NCI-H187 treated with DMSO at 0.1 percent for 48 hours (cell line): ENCODE measurements at places on chromosomes 11 and 22.
A peak's percentile ranks its signal among the peaks of the same experiment; 100 is the strongest.

DNA sequence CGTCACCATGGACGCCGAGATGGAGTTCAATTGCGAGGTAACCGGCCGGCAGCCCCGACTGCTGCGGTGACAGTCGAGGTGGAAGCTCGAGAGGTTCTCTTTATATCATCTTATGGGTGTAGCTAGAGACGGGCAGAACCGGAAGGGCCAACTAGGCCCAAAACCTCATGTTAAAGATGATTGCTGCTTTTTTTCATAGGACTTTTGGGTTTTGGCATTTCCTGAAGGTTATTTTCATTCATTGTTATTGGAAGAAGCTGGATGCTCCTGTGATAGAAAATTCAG, 585 bp downstream of the NF2 start:
- no peak for DNase-seq

GRCh38 chr11:66418168-66418985, 2.5 kb upstream of the NPAS4 start:
- no peak for DNase-seq

DNA sequence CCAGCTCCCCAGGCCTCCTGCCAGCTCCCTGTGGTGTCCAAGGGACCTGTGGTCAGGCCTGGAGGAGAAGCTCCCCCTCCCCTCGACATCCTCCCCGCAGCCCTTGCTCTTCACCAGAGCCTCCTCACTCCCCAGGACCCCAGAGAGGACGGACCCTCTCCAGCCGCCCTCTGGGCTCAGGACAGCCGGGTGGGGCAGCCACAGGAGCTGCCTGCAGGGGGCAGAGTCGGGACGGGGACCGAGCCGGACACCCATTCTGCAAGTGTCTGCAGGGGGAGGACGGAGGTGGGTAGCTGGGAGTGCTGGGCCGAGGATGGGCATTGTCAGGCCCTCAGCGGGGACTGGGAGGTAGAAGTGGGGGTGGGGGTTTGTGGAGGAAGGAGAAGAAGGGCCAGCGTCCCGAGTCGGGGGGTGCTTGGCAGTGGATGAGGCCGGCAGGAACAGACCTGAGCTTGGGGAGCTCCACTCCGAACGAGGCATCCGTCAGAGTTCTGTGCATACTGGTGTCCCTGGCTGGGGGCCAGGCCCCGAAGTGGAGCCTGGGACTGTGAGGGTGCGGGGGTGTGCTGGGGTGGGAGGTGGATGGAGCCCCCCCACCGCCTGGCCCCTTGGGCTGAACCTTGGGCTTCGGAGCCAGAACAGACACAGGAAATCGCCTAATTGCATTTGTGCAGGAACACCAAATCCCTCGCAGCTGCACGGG, 15.2 kb downstream of the PRR33 start:
- DNase-seq, result no peak

DNA sequence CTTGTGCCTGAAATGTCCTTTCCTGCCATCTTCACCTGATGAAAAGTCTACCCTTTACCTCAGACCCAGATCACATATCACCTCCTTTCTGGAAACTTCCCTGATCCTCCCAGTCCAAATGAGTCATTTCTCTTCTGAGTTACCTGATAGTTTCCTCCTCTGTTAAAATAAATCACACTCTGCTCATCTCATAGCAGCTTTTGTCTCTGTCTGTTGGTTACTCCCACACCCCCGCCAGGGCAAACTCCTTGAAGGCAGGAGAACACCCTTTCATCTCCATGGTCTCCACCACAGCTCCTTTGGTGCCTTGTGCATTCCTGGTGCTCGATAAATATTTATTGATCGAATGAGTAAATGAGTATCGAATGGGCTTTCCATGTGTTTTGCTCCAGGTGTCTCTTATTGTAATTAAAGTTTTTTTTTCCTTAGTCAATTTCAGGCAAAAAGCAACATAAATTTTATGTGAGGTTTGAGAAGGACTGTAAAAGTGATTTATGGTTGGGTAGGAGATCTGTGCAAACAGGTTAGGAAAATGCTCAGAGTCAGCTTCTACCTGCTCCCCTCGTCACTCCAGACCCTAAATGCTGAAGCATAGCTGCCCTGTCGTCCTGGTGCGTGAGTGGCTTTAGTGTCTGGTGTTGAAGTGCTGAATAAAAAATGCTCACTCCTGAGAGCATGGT, 178.2 kb downstream of the GRIK4 start:
- DNase-seq, result no peak

- no peak for DNase-seq
Observed at GRCh38 chr11:3106736-3107524, 49.7 kb upstream of the CARS1 start.

GRCh38 chr11:26715133-26715532, 6.7 kb downstream of the SLC5A12 start:
- no peak for DNase-seq

GRCh38 chr11:18390088-18390487, 4.3 kb upstream of the LDHA start:
- no peak for DNase-seq

DNA sequence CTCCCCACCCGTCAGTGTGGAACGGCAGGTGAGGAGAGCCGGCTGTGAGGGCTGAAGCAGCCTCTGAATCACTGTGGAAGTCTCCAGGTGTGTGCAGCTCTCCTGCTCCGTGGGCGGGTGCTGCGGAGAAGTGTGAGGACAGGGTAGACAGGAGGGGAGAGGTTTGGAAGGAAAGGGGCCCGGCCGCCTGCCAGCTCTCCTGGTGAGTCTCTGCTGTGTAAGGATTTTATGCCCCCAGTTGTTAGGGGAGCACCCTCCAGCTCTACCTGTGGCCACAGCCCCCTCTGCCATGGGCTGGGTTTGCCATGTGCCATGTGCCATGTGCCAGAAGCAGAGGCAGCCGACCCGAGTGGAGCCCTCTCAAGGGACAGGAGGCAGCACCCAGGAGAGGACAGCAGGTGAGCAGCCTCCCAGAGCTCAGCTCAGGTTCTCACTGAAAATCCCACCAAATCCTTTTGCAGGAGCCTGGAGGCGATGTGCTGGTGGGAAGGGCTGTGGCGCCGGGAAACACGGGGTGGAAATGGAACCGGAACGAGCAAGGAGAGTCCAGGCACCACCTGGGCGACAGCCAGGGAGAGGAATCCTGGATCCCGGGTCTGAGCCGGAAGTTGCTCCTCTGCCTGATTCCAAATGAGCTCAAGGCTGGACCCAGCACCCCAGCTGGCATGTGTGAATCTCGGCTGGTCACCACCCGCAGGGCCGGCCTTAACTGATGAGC, 804.4 kb downstream of the BRD1 start:
- no peak for DNase-seq

GRCh38 chr22:50201191-50202129, 649 bp downstream of the SELENOO start:
- DNase-seq, result no peak

- DNase-seq, result no peak
Observed at GRCh38 chr11:57485217-57485990, 25.1 kb downstream of the RTN4RL2 start.

GRCh38 chr11:110089617-110090282, 3.4 kb upstream of the ZC3H12C start:
- DNase-seq, result no peak

DNA sequence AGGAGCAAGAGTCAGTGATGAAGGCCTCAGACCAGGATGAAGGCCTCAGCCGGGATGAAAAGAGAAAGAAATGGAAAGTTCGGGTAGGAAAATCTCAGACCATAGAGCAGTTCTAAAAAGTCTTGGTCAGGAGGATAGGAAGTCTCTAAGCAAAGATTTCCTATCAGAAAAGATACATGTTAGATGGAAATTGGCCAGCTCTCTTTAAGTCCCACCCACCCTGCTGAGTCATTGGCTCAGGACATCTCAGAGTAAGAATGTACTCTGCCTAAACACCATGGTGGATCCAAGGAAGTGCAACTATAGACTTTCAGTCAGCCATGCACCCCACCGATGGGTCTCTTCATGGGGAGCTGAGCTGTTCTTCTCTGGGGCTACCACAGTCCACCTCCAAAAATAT, 4.4 kb downstream of the OR8B3 start:
- no peak for DNase-seq

DNA sequence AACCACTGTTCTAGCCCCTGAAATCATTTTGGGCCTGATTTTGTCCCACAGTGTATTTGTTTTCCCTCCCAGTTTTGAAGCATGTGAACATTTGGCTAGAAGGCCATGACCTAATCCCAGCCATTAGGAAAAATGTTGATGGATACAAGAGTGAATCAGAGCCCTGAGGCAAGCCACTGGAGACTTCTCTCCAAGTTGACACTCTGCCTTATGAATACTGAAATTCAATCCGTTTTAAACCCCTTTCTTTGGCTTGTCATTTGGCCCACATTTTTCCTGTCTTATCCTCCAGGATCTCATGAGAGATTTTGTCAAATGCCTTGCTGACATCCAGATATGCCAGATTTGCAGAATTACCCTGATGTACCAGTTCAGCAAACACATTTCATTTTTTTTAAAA, 158.8 kb downstream of the FAT3 start:
- DNase-seq, result no peak

GRCh38 chr11:46307785-46308341, 30.4 kb downstream of the CREB3L1 start:
- no peak for DNase-seq

- DNase-seq, result no peak
Observed at GRCh38 chr22:24145446-24146193, 35.7 kb upstream of the SUSD2 start.

- DNase-seq, result no peak
Observed at GRCh38 chr11:118837868-118838267, 45.8 kb upstream of the CXCR5 start.

DNA sequence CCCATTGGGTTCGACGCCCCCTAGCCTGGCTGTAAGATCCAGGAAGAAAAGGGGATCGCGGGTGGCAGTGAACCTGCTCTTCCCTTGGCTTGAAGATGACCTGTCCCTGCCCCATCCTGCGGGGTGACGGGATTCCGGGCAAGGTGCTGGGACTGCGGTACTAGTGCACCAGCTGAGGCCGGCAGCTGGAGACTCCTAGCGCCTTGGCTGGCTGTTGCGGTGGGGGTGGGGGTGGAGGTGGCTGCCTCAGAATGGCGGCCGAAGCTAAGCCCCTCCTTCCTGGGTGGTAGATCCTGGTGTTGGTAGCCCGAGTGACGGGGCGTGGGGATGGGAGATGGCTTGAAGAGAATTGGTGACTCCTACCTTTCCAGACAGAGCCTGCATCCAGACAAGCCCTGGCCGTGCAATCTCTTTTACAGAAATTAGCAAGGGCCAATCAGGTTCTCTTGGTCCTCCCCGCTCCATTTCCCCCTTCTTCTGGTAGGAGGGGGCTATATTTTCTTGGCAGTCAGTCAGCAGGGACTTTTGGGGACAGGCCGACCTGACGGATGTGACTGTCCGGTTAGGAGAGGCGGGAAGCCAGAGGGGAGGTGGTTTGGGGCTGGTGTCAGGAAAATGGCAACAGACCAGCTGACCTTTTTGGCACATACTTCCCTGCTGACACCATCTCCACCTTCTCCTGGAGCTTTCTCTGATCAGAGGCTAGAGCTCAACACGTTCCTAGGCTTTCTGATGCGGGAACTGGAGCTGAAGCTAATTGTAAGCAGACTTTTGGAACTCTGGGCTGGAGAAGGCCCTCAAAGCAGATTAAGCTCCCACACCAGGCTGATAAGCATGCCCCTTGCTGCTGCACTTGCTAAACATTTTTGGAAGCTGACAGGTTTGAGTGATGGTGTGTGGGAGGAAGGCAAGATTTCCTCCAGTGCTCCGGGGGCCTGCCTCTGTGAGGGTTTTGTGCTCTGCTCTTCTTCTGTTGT, 2.0 kb downstream of the NAV2 start:
- no peak for DNase-seq

DNA sequence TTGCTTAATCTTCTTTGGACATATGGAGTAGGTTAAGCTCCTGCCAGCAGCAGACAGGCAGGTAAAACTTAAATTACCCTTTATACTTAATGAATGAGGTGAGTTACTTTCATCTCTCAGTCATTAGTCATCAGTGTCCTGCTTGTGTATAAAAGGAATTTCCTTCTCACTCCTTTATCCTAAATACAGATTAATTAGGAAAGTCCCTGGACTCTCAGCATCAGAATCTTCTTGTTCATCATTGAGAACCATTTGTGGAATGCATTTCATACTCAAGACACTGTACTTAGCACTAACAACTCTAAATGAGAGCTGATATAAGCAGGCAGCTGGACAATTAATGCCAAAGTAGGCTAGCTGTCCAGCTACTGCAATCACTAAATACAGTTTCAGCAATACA, 630.4 kb downstream of the METTL15 start:
- no peak for DNase-seq

DNA sequence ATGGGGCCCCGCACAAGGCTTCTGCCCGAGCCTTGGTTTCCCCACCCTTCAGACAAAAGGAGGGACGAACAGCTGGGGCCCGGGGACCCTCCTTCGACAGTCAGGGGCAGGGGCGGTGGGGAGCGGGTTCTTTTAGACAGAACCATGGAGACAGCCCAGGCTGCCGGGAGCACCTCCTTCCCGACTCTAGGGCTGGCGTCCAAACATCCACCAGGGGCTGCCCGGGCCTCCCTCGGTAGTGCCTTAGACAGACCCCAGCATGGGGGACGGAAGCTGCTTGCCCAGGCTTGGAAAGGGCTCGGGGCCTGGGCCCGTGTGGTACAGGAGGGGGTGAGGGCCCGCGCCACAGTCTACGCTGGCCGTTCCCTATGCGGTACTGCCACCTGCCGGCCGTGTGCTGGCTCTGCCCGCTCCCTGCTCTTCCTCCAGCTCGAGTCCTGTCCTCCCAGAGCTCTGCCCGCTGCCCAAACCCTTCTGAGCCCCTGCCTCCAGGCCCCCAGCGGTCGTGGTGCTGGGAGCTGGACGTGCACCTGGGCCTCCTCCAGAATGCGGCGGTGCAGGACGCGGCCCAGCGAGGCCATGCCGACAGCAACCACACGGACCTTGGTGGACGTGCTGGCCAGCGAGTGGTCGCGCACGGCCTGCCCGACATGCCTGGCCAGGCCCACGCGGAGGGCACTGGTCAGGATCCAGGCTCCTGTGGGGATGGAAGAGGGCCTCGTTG, 20.1 kb downstream of the TSSC4 start:
- no peak for DNase-seq

GRCh38 chr22:26342745-26343410, 86.2 kb upstream of the ASPHD2 start:
- no peak for DNase-seq

DNA sequence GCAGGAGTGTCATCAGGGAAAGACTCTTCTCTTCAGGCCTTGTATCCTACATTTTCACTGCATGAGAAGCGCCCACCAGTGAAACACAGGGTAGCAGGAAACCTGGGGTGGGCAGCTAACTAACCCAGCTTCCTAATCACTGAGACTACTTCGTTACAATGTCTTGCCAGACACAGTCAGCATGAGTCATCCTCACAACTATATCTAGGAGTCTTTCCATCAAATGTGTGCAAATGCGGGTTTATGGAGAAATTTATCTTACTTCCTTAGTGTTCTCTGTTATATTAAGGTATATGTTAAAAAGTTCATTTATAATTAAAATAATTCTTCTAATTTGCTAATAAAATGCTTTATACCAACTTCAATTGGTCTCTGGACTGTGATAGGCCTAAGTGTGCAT, 79.9 kb upstream of the RAB1B start:
- DNase-seq, result no peak

- no peak for DNase-seq
Observed at GRCh38 chr11:33268945-33269540, 11.9 kb downstream of the HIPK3 start.

- peak; percentile 15 for DNase-seq
Observed at GRCh38 chr11:78576549-78577097, 2.0 kb upstream of the NARS2 start.

- DNase-seq, result no peak
Observed at GRCh38 chr11:83303316-83303715, 17.1 kb upstream of the CCDC90B start.
